ENCODE measurements at places on chromosomes 7 and 10. TPM values are rescaled to one million over a fixed set of nuclear protein-coding genes. Genes with fewer than 3 reads are reported as not detected.

DNA sequence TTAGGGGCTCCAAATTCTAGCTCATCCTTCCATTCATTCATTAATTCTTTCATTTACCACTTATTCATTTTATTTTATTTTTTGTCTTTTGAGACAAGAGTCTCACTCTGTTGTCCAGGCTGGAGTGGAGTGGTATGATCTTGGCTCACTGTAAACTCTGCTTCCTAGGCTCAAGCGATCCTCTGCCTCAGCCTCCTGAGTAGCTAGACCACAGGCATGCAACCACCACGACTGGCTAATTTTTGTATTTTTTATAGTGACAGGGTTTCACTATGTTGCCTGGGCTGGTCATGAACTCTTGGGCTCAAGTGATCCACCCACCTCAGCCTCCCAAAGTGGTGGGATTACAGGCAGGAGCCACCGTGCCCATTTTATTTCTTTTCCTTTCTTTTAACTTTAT is 31.6 kb downstream of the FGF8 start:
- no peak for DNase-seq

Gene GHRHR
- not detected for total RNA-seq

Gene MEOX2
- total RNA-seq = 38.7 TPM

DNA sequence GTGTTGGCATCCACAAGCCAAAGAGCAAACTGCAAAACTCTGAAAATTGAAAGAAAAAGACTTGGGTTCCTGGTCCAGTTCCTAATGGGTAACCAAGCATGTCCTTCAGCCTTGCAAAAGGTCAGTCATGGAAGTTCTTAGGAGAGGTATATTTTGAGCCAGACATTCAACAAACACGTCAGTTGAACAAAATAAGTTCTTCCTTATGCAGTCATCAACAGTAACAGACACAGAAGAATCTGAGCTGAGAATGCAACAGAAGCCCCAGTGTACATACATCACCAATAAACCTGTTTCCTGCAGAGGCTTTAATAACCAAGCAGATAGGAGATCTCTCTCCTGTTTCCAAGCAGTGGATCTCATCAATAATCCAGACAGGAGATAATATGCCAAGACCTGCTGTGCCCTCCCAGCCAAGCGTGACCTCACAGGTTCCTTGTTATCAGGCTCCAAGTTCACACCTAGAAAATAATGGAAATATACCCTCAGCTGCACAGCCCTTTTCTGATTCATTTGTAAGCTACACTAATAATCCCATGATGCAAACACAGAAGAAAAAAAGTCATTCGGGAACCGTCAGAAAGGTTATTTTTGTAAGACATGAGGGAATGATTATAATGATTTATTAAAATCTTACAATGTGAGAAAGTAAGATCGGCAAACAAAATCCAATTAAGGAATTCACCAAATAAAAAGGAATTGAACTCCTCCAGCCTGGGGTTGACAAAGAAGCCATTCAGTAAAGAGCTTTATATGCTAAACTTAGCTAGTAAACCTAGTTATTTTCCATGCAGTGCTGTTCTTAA is 90.7 kb downstream of the DGKI start:
- no peak for DNase-seq

Gene CREB5
- 19.9 TPM for total RNA-seq

GRCh38 chr10:3639546-3639945 is 145.5 kb downstream of the KLF6 start:
- DNase-seq = no peak

GRCh38 chr7:32089678-32090077 is 19.5 kb upstream of the PDE1C start:
- DNase-seq = no peak

Gene PRLHR
- not detected for total RNA-seq

DNA sequence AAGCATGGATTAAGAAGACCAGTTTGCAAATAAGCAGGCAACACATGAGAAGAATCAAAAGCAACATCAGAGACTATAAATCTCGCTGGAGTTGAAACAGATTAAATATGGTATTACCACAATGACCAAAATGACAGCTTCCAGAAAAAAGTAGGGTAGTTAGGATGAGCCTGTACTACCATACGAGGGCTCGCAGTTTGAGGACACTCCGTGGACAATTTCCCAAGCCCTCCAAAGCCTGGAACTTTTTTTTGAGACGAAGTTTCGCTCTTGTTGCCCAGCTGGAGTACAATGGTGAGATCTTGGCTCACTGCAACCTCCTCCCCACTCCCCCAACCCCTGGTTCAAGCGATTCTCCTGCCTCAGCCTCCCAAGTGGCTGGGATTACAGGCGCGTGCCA is 1.0 kb downstream of the LRRC17 start:
- DNase-seq = no peak
